Breast epithelium (tissue), 4 donors: ENCODE measurements at places on chromosomes 7 and 10.

DNA sequence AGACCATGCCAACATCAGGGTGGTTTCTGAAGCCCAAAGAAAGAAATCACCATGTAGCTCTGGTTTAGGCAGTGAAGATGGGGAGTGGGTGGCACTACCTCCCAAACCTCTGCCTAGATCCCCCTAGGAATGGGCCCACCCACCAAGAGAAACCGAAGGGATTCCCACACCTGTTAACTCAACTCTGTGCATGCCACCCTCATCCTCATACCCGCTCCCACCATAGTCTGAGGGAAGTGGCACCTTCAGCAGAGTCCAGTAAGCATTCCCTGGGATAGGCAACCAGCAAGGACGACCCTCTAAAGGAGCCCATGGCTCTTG, 1.7 kb upstream of the PLXNA4 start:
- no peaks in the 10 kb centered on the region for H3K27me3 ChIP-seq
- H3K27ac ChIP-seq: no peak overlapping the region
- no peak overlapping the region for H3K4me3 ChIP-seq
- H3K4me1 ChIP-seq: no peaks in the 10 kb centered on the region
- no peaks in the 10 kb centered on the region for H3K36me3 ChIP-seq

DNA sequence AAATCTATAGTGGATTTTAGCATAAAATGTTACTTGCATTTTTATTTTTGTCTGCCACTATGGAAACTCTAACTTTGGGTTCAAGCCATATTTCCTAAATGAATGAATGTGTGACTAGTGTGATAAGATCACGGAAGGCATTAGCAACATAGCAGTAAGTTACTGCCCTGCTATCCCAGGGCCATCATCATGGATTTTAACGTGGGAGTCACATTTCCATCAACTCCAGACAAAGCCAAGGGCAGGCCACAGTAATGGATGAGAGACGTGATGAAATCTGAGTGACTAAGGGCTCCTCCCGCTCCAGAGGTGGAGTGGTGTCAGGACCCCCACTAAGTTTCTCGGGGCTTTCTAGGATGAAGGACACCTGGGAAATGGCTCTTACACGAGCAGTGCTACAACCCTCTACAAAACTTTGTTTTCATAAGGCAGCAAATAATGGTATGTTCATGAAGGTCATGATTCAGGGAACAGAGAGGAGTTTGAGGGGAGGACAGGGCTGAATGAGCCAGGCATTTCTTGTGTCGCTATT, 34.3 kb downstream of the C10orf120 start:
- no peak for DNase-seq
- no peaks in the 10 kb centered on the region for H3K27me3 ChIP-seq
- H3K36me3 ChIP-seq: no peaks in the 10 kb centered on the region
- no peak overlapping the region for H3K4me3 ChIP-seq
- no peak overlapping the region for H3K27ac ChIP-seq
- no peaks in the 10 kb centered on the region for H3K4me1 ChIP-seq

DNA sequence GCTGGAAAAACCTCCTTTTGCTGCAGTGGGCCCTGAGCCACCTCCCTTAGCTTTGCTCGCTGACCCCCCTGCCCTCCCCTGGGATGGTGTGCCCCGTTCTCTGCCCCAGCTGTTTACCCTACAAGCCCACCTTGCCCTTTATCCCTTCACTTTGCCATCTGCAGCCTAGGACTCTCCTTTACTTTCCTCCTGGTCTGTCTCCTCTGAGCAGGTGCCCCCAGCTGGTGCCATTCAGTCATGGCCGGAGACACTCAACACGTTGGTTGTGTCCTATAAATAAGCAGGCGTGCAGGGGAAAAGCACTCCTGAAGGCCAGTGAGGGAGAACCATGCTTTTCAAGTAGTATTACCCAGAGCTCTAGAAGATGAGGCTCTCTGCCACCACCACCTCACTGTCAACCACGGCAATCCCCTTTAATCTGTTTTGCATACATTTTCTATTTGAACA, 6.1 kb downstream of the RASSF4 start:
- peaks cover 7% of the 10 kb centered on the region for H3K4me1 ChIP-seq
- no peaks in the 10 kb centered on the region for H3K27me3 ChIP-seq
- H3K27ac ChIP-seq: peak overlapping the region; percentile 10
- no peak overlapping the region for H3K4me3 ChIP-seq

DNA sequence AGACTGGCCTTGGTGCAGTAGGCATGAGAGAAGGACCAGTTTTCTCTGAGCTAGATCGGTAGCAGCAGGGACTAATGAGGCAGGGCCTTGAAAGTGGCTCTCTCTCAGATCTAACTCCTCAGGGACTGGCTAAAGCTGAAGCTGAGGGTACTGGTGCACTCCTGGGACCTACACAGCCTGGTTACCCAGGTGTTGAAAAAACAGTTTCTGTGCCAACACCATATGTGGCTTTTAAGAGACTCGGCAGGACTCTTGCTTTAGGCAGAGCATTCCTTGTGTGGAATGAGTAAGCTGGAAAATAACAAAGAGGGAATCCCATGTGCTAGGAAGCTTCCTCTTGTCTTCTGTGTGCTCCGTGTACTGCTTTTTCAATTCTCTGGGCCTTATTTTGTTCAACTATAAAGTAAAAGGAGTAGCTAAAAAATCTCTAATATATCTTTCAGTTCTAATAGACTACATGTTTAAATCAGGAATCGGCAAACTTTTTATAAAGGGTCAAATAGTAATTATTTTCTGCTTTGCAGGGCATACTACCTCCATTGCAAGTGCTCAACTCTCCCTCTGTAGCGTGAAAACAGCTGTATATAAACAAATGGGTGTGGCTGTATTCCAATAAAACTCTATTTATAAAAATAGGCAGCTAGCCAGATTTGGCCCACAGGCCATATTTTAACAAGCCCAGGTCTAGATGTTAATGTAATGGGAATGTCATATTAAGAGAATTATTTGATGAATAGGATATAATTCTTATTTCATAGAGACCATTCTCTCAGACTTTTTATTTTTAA, 186.1 kb upstream of the KAT6B start:
- H3K4me3 ChIP-seq: no peak overlapping the region
- H3K4me1 ChIP-seq: no peaks in the 10 kb centered on the region
- no peaks in the 10 kb centered on the region for H3K36me3 ChIP-seq
- H3K27ac ChIP-seq: no peak overlapping the region

- H3K4me3 ChIP-seq: no peak overlapping the region
- no peak for DNase-seq
- no peaks in the 10 kb centered on the region for H3K36me3 ChIP-seq
- H3K4me1 ChIP-seq: no peaks in the 10 kb centered on the region
Observed at GRCh38 chr10:76736392-76736791, 901.2 kb downstream of the KCNMA1 start.

- no peaks in the 10 kb centered on the region for H3K36me3 ChIP-seq
- H3K27me3 ChIP-seq: no peaks in the 10 kb centered on the region
- no peaks in the 10 kb centered on the region for H3K4me1 ChIP-seq
- no peak overlapping the region for H3K27ac ChIP-seq
- peak; percentile 34 for DNase-seq
Observed at GRCh38 chr7:155999631-156000489, 187.6 kb upstream of the SHH start.

GRCh38 chr7:51315393-51316261, 982 bp downstream of the COBL start:
- DNase-seq: peak; percentile 69
- H3K4me1 ChIP-seq: no peaks in the 10 kb centered on the region
- peak overlapping the region; percentile 59 for H3K4me3 ChIP-seq
- peak overlapping the region; percentile 90 for H3K27ac ChIP-seq
